ENCODE measurements at places on chromosomes 1 and 21.

- no peak for DNase-seq
Observed at GRCh38 chr1:80988926-80989325, 811.8 kb upstream of the ADGRL2 start.

- no peak for DNase-seq
Observed at GRCh38 chr21:19343711-19344110, 940.1 kb upstream of the TMPRSS15 start.

GRCh38 chr1:173474097-173474779, 2.9 kb upstream of the PRDX6 start:
- no peak for DNase-seq

- DNase-seq = peak; percentile 45
Observed at GRCh38 chr1:210143465-210144062, 89.0 kb upstream of the SERTAD4 start.

- no peak for DNase-seq
Observed at GRCh38 chr1:55062801-55063576, 23.6 kb downstream of the PCSK9 start.

- no peak for DNase-seq
Observed at GRCh38 chr1:64973061-64973647, 6.8 kb upstream of the JAK1 start.

- DNase-seq = no peak
Observed at GRCh38 chr1:152646656-152647055, 16.5 kb upstream of the LCE2D start.

- no peak for DNase-seq
Observed at GRCh38 chr1:100793659-100794058, 74.1 kb downstream of the VCAM1 start.

GRCh38 chr21:23543333-23543732, 2063.9 kb downstream of the MRPL39 start:
- DNase-seq = no peak

DNA sequence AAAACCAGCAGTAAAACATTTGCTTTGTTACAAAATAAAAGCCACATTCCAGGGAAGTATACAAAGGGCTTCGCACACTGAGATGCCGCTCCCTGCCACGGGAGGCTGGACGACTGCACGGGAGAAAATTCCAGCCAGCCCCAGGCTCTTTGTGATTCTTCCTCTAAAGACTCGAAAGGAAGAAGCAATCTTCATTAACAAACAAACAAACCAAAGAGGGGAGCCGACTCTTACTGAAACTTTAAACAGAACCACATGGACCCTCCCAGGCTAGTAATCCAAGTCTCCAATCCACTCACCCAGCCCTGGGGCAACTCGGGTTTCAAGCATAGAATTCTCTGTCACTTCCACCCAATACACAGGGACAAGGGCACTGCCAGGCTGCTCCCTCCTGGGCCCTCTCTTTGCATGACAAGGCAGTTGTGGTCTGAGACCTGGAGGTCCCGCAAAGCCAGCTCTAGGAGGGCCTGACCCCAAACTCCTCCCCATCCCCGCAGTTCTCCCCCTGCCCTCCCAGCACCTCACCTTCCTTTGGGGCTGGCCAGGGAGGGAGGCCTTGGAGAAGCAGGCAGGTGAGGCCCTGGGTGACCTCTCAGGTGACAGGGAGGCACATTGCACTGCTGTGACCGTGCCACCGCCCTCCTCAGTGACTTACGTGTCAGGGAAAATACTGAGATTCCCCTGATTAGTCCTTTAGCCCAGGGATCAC, 26.6 kb upstream of the COL18A1 start:
- no peak for DNase-seq

DNA sequence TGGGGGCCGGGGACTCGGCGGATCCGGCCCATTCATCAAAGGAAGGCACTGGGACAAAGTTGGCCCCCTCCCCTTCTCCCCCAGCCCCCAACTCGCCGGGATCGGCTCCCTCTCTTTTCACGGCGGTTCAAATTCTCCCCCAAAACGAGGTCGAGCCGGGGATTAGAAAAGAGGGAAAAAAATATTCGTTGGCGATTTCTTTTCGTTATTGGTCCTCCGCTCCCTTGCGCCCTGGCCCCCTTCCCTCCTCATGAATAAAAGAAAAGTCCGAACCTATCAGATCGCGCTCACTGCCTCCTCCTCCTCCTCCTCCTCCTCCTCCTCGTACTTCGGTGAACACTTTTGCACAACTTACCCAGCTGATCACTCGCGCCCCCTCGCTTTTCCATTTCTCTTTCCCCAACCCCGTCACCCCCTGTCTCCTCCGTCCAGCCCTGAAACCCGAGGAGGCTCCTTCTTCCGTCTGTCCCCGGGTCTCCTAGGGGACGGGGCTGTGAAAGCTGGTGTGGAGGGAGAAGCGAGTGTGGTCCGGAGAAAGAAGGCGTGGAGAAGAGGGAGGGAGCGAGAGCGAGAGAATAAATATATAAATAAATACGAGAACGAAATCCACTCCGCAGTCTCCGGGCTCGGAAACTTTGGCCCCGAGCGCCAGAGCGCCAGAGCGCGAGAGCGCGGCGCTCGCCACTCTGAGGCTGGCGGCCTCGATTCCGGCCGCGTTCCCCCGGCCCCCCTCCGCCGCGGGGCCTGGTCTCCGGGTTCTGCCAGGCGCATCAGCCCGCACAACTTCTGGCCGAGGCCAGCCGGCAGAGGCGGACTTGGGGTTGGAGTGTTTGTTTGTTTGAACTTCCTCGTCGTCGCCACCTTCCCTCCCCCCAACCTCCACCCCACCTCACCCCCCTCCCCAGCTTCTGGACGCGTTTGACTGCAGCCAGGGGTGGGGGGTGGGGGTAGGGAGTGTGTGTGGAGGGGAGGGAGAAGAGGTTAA, at the start of gene PAX7:
Gene PAX7, plus strand, starts transcription at position 336 of the 985 bp plus-strand sequence. CDS start 758 bp downstream, outside the sequence.
- DNase-seq = no peak

DNA sequence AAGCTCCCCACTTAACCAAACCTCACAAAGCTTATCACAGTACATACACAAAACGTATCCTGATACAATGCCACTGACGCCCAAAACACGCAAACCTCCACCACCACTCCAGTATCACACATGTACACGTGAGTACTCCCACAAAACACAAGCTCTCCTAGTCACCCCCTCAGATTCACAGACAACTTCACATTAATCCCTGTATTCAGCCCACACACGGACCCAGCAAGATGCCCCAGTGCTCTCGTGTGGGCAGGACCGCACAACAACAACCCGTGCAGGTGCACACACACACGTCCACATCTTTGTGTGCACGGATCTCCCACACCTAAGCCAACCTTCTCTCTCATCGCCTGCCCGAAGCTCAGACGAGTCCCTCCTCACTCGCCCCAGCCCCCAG, 17.6 kb downstream of the PADI1 start:
- DNase-seq = no peak

DNA sequence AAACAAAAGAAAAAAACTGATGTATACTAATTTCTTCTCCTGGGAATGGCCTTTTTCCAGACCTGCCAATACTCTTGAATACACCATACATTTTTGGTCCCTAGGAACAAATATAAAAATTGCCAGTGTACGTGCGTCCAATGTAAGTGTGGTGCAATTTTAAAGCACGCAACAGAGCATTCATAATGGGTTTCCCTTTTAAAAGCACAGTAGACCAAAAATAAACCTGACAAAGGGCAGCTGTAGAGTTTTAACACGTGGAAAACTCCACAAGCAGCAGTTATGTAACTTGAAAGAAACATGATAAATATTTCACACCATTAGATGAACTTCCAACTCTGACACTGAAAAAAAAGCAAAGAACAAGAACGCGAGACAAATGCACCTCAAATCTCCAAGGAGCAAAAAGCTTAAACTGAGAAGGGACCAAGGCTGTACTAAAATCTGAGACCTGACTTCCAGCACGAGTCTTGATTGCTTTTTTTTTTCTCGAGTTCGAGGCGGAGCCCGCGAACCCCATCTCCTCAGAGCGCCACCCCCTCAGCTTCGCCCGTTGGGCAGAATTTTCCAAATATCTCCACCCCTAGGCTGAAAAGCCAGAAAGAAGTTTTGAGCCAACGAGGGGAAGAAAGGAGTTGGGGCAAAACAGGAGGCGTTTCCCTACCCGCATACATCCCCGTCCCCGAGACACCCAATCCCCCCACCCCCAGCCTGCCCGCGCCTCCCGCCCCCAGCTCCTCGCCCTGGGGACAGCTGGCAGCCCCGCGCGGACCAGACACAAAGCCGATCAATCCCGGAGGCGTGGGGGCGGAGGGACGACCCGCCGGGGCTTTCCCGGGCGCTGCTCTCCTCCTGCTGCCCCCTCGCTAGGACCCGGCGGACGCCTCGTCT, at the start of gene JAM2:
Gene JAM2, plus strand, starts transcription at position 599 of the 891 bp plus-strand sequence. CDS start 564 bp downstream, outside the sequence.
- peak; percentile 33 for DNase-seq

- DNase-seq = no peak
Observed at GRCh38 chr1:174991473-174991872, 8.3 kb upstream of the CACYBP start.

- no peak for DNase-seq
Observed at GRCh38 chr1:231232870-231233734, 7.9 kb upstream of the GNPAT start.

DNA sequence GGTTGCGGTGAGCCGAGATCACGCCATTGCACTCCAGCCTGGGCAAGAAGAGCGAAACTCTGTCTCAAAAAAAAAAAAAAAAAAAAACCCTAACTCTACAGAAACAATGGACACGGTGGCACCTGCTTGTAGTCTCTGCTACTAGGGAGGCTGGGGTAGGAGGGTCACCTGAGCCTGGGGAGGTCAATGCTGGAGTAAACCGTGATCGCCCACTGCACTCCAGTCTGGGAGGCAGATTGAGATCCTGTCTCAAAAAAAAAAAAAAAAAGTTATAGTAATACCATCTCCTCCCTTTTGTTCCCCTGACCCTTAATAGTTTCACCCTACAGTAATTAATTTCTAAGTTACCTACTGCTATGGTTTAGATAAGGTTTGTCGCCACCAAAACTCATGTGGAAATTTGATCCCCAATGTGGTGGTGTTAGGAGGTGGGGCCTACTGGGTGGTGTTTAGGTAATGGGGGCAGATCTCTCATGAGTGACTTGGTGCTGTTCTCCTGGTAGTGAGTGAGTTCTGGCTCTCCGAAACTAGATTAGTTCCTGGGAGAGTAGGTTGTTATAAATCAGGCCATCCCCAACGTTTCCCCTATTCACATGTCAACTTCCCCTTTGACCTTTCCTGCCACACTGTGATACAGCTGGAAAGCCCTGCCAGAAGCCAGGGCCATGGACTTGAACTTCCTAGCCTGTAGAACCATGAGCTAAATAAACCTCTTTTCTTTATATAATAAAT, 9.8 kb downstream of the FBXO42 start:
- no peak for DNase-seq

DNA sequence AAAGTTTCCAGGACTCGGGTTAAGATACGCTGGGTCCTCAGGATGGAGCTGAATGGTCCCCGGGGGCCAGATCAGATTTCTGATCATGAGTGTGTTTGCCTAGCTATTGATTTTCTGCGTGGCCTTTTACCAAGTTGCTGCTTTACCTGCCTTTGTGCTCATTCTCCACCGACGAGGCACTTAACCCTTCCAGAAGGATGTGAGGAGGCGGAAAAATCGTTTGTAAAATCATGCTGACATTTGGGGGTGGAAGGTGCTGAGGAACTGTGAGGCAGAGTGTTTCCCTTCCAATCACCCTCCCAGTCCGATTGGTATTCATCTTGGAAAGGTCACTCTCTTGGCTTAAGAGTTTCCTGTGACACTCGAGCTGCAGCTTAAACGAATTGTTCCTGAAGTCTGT, 337.1 kb upstream of the KAZN start:
- no peak for DNase-seq

Data from stimulated activated CD4-positive, alpha-beta T cell treated with anti-CD3 and anti-CD28 coated beads, TNF-alpha, amount 100 ng/mL, for 48 hours (primary cell).